ENCODE measurements at places on chromosomes 16 and 17. TPM values are rescaled to one million over a fixed set of nuclear protein-coding genes. Genes with fewer than 3 reads are reported as not detected.

The CES1 gene
- 0.60 TPM for total RNA-seq

The PERCC1 gene
- total RNA-seq, result not detected

The MT4 gene
- not detected for total RNA-seq

The KRT39 gene
- total RNA-seq, result 0.17 TPM

The GPR179 gene
- total RNA-seq, result not detected

The TLCD2 gene
- total RNA-seq, result 8.7 TPM

The PRAC1 gene
- not detected for total RNA-seq

The SGSM2 gene
- 34.7 TPM for total RNA-seq

The KRT222 gene
- not detected for total RNA-seq

The RAB11FIP4 gene
- 0.16 TPM for total RNA-seq

The AP1G1 gene
- 42.6 TPM for total RNA-seq

The MPP3 gene
- 8.5 TPM for total RNA-seq

The KRTAP9-4 gene
- total RNA-seq, result not detected

The KCNH6 gene
- not detected for total RNA-seq

The UMOD gene
- total RNA-seq, result not detected

The FNDC8 gene
- not detected for total RNA-seq

The TMEM235 gene
- not detected for total RNA-seq

The PABPN1L gene
- total RNA-seq, result not detected

The ADORA2B gene
- total RNA-seq, result 12.9 TPM

The KRTAP2-2 gene
- not detected for total RNA-seq

The KRT40 gene
- not detected for total RNA-seq

The NPW gene
- 0.47 TPM for total RNA-seq

The RNF227 gene
- total RNA-seq, result 1.7 TPM

The COG4 gene
- 94.5 TPM for total RNA-seq

The C1QTNF1 gene
- total RNA-seq, result 4.7 TPM

The IRX5 gene
- 0.09 TPM for total RNA-seq

The SRCIN1 gene
- total RNA-seq, result not detected

The MYH11 gene
- total RNA-seq, result under 0.01 TPM

The GUCY2D gene
- 0.09 TPM for total RNA-seq

The KRTAP4-3 gene
- total RNA-seq, result not detected

The TTC19 gene
- 23.6 TPM for total RNA-seq

The TAT gene
- total RNA-seq, result not detected

The SP2 gene
- total RNA-seq, result 0.32 TPM

The CSH2 gene
- total RNA-seq, result not detected

The NPIPA3 gene
- total RNA-seq, result 0.47 TPM

The CD300LB gene
- total RNA-seq, result not detected

The CD79B gene
- total RNA-seq, result 0.16 TPM

The BICDL2 gene
- 0.32 TPM for total RNA-seq

The ZACN gene
- under 0.01 TPM for total RNA-seq

The DPEP2NB gene
- not detected for total RNA-seq

The TP53TG3D gene
- 0.63 TPM for total RNA-seq

Data from bronchial smooth muscle cell (primary cell).